Fibroblast of lung (primary cell): ENCODE measurements at places on chromosomes 6 and 20.
A peak's percentile ranks its signal among the peaks of the same experiment; 100 is the strongest.

DNA sequence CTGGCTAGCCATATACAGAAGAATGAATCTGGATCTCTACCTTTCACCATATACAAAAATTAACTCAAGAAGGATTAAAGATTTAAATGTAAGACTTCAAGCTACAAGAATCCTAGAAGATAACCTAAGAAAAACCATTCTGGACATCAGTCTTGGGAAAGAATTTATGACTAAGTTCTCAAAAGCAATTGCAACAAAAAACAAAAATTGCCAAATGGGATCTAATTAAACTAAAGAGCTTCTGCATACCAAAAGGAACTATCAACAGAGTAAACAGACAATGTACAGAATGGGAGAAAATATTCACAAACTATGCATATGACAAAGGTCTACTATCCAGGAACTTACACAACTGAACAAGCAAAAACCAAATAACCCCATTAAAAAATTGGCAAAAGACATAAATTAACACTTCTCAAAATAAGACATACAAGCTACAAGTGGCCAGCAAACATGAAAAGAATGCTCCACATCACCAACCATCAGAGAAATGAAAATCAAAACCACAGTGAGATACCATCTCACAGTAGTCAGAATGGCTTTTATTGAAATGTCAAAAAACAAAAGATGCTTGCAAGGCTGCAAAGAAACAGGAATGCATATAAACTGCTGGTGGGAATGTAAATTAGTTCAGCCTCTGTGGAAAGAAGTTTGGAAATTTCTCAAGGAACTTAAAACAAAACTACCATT, 66.8 kb upstream of the RSPO3 start:
- DNase-seq = peak; percentile 86

GRCh38 chr6:129753422-129753821, 43.4 kb upstream of the ARHGAP18 start:
- DNase-seq = peak; percentile 84

DNA sequence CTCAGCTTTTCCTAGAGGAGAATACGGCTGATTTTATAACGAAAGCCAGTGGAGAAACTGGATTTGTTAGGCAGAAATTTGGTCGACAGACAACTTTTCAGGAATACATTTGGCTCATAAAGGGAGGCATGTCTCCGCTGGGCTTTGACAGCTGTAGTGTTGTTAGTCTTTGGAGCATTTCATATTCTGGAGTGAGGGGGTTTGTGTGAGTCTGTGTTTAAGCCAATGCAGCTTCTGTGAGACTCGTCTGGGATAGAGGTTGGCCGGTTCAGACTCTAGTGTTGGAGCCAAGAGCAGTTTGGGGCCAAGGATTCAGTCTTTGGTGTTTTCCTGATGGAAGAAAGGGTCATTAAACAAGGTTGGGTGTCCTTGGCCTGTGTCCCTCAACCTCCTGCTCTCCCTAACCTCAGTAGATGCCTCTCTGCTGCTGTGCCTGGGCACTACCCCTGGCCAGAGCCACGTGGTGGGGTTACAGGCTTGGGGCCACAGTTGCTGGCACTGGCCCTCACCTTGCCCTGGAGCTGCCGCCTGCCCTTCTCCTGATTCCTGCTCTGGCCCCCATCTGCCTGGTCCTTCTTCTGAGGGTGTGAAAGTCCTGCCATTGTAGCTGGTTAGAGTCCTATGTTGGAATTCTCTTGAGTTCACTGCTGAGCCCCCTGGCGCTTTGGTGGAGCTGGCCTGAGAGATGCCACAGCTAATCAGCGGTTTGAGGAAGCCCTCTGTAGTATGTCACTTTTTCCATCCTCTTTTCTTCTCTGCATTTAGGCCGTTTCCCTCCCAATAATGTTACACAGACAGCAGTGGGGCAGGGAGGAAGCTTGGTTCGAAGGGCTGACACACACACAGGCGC, 6.9 kb downstream of the PTK7 start:
- DNase-seq = no peak

DNA sequence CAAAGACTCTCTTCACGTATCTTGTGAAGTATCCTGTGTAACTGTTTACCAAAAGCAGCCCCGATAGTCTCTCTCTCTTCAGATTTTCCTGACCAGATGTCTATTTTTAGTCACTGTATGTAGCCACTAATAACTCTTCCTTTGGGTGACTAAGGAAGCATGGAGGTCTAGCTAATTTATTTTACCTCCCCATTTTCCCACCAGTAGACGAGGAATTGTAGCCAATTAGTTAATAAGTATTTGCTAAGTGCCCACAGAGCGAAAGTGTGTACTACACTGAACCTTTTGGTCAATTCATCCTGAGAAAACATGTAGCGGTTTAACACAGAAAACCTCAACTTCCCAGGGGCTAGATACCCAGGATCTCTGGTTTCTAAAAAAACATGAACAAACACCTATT, 180.6 kb downstream of the TBX18 start:
- no peak for DNase-seq

DNA sequence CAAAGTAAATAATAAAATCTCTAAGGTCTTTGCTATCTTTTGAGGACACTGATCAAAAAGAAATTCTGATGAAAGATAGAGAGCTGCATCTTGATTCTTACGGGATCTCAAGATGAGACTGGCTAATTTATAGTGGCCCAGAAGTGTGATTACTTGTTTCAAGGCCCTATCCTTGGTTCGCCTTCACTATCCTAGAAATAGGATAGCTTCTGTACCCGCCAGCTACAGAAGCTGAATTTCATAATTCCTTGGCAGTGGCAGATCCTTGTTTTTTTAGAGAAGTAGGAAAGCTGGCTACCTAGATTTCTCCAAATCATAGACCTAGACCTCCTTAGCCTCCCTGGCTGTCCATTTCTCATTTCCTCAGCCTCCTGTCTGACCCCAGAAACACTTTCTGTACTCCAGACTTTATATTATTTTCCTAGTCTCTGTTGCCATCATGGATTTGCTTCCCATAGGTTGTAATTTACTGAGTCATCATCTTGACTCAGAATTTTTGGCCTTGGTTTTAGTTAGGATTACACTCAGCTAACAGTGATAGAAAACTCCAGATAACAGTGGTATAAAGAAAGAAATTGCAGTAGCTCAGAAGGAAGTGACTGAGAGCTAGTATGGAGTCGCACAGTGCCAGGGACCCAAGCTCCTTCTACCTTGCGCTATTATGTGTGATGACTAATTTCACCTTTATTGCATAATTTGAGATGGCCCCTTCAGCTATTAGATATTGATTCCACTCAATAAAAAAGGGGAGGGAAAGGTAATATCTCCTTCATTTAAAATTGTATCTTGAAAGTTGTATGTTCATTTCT, 27.7 kb downstream of the PHF3 start:
- peak; percentile 73 for DNase-seq

DNA sequence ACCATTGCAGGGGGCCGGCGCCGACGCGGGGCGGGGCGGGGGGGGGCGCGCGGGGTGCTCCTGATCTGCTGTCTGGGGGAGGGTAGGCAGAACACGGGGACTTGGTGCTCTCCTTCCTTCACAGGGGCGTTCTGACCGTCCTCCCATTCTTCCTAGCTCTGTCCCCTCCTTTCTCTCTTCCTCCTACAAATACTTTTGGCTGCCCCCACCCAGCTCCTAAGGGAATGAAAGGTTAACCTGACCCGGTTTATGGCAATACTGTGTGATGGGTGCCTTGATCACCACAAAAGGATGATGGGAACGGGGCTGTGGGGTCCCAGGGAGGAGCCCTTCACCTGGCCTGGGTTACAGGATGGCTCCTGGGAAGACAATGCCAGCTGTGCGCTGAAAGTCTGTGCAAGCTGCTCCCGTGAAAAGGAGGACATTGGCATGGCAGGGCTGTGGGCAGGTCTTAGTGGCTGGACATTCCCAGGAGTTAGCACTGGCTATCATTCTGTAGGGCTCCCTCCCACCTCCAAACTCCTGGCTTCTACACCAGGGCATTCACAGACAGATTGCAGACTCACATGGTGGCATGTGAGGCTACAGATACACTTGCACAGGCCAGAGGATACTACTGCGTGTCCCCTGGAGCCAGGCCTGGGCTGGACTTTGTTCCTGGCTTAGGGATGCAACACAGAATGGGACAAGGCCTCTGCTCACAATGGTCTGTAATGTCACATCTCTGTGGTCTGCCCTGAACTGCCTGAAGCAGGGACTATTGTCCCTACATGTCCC, 1.9 kb upstream of the TPD52L2 start:
- DNase-seq = no peak

DNA sequence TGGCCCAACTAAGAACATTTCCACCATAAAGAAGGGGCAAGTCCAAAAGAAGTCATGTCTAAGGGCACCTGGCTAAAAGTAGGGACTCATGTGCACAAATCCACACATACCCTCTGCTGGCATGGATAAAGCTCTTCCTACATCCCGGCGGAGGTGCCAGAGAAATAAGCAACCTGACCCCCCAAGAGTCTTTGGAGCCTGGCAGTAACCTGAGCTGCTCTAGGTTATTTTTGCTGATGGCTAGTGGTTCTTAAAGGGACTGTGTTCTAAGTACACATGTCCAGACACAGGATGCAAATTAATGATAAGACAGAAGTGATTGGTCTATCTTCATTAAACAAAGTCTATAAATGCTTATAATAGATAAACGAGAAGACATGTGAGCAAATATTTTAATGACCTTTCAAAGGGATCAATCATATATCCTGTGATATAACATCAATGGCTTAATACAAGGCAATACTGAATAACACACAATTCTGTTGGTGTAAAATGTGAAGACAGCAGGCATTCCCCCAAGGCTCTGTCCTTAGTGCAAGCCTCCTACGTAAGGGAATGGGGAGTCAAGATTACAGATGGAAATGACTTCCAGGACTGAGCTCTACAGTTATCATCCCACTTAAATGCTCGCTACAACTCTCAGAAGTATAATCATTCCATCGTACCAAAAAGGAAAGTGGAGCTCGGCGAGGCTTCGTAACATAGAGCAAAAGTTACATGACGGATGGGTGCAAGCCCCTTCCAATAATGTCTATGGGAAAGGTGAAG, 52.5 kb downstream of the HIVEP2 start:
- no peak for DNase-seq

- DNase-seq = no peak
Measured at GRCh38 chr6:4509506-4509905, 266.7 kb upstream of the CDYL start.

GRCh38 chr6:2229742-2230141, 15.7 kb downstream of the GMDS start:
- DNase-seq = no peak

- DNase-seq = no peak
Measured at GRCh38 chr20:38002422-38002821, 30.8 kb downstream of the TTI1 start.

GRCh38 chr6:10390495-10391298, 24.2 kb downstream of the TFAP2A start:
- DNase-seq = no peak

DNA sequence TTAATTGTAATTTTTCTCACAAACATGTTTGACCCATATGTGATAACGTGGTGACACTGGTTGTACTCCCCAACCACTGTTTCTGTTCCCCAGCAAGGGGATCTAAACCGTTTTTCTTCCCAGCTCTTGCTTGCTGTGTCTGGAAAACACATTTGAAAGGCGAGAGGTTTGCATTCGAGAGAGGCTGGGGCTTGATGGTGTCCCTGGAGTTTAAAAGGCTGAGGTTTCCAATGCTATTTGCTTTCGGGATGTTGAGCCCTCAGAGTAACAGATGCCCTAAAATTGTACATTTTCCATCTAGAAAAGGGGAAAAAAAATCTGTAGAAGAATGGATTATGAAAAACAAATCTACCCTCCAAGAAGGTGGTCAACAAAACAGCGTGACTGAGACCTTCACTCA, 35.4 kb downstream of the AKAP12 start:
- DNase-seq = no peak

GRCh38 chr6:45436544-45437438, 59.1 kb upstream of the SUPT3H start:
- peak; percentile 94 for DNase-seq

- DNase-seq = no peak
Measured at GRCh38 chr6:9875605-9876353, 539.1 kb downstream of the TFAP2A start.

DNA sequence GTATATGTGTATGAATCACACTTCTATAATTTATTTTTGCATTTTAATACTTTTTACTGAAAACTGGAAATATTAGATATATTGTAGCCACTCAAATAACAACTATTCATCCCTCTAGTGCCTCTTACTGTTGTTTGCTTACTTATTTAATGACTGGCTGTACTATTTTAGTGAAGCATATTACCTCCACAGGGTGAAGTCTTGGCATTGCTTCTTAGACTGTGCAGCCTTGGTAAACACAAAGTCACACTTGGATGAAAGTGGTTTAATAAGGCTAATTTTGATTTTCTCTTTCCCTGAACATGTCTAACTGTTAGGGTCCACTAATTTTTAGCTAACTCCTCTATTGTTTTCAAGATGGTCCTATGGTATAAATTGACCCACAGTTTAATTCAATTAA, 1043.2 kb upstream of the ADGRB3 start:
- DNase-seq = no peak

DNA sequence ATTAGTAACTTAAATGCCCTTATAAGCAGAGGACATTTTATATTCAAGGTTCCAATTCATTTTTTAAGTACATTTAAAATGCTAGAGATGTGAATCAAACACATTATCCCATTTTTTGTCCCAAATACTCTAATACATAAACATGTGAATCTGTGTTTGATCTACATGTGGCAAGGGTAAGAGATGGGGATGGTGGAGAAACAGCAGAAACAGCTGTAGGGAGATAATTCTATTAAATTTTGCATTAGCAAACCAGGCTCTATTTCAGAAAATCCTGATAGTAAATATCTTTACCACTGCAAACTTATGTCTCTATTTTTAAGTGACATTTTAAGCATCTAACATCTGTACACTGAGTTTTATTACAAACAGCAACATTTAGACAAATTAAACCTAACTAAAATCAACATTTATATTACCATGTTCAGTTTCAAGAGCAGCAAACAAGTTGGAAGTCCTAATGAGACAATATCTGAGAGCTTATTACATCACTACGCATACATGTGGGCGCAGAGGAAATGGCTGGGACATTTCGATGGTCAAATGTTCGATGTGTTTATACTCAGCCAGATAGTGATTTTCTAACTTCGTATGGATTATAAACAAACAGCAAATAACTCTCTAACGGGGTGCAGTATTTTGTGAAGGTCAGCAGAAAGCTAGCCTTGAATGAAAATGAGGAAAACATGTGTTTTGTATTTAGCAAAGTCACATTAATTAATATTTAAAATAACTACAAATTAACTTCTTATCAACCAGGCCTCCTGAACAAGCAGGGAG, 165.1 kb downstream of the GJA1 start:
- peak; percentile 68 for DNase-seq

- DNase-seq = no peak
Measured at GRCh38 chr20:52761867-52762266, 210.3 kb upstream of the TSHZ2 start.

GRCh38 chr6:22001396-22002027, 295.3 kb downstream of the PRL start:
- DNase-seq = peak; percentile 67
